ENCODE measurements at places on chromosomes 3 and 15.

GRCh38 chr3:187183210-187183862 lies 13.9 kb upstream of the RTP1 start:
- peak; percentile 68 for DNase-seq

DNA sequence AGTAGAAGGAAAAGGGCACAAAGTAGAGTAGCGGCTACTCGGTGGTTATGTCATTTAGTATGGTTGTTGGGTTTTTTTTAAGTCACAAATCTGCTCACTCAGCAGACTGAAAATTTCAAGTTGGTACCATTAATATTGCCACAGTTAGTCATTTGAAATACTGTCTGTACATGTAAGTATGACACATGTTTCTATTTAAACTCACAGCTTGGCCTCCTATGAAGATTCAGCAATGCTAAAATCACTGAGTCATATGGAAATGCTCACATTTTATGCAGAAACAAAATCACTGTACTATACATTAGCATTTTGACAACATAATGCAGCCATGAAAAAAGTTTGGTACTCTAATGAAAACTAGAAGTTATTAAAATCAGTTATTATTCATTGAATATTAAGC lies 571.9 kb downstream of the TAFA4 start:
- DNase-seq = no peak

- no peak for DNase-seq
These were observed 45.7 kb upstream of the IGSF11 start for GRCh38 chr3:119080364-119080763.

- DNase-seq = peak; percentile 89
These were observed 78.3 kb downstream of the SMAD6 start for GRCh38 chr15:66780172-66780972.

GRCh38 chr3:13629644-13630043 lies 80.7 kb downstream of the FBLN2 start:
- DNase-seq = no peak

GRCh38 chr15:45588219-45588875 lies 1.2 kb downstream of the BLOC1S6 start:
- DNase-seq = peak; percentile 6

DNA sequence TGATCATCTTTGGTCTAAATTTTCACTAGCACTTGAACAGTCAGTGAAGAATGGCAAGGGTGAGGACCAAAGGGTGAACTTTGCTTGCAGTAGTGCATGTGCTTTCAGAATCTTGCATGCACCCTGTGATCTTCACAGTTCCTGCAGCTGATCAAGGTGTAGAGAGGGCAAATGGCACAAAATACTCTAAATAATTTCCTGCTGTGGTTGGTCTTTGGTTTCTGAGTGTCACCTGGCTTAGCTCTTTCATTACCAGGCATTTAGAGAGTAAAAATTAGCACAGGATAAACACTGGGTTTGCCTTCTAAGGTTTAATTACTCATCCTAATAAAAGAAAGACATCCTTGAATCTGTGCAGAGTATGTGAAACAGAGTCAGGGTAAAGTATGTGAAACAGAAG lies 11.4 kb downstream of the TIPARP start:
- DNase-seq = no peak

All from fibroblast of skin of back (primary cell).